ENCODE measurements at places on chromosomes 6 and 20.

- DNase-seq = no peak
These were observed 219.2 kb upstream of the SGK1 start for GRCh38 chr6:134537146-134537555.

DNA sequence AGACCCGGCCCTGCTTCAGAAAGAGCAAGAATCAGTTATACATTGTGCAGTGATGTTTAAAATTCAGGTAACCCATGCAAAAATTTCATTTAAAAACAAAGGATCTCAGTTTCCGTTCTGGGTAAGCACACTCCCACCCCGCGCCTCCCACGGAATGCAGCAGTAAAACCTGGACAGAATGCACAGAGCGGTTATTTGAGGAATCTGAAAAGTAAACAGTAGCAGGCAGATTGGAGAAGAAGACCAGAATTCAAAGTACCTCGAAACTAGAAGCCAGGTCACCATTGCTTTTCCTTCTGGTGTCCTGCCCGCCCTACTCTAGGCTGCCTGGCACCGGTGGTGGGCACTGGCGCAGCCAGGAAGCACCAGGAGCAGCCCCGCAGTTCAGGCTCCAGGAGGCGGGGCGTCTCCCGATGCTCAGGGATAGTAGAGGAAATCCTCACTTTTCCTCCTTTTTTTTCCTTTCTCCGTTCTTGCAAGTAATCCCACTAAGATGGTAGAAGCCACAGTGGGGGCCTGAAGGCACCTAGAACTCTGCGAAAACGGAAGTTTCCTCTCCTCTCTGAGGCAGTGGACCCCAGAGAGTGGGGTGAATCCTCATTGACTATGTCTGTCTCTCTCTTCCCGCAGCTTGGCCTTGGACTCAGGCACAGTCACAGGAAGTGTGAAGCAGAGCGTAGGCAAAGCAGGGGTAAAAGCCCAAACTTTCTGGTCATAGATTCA lies 28.3 kb downstream of the METTL24 start:
- DNase-seq = no peak

- no peak for DNase-seq
These were observed 7.4 kb downstream of the TINAG start for GRCh38 chr6:54315656-54316055.

- no peak for DNase-seq
These were observed 15.9 kb downstream of the OSBPL2 start for GRCh38 chr20:62254021-62254724.

DNA sequence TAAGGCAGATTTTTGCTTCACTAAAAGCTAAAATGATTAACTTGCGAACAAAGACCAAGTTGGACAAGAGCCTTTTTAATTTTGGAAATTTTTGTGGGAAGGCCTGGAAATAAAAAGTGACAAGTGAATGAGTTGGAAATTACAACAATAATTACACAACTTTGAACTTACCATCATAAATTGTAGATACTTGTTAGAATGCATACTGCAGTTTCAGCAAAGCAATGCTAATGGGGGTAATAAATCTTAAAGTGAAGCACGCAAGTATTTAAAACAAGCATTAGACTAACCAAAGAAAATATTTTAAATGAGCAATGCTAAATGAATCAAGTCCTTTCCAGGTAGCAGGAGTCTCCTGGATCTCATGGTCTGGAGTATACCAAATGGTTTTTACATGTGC lies 83.2 kb upstream of the EYA4 start:
- no peak for DNase-seq

DNA sequence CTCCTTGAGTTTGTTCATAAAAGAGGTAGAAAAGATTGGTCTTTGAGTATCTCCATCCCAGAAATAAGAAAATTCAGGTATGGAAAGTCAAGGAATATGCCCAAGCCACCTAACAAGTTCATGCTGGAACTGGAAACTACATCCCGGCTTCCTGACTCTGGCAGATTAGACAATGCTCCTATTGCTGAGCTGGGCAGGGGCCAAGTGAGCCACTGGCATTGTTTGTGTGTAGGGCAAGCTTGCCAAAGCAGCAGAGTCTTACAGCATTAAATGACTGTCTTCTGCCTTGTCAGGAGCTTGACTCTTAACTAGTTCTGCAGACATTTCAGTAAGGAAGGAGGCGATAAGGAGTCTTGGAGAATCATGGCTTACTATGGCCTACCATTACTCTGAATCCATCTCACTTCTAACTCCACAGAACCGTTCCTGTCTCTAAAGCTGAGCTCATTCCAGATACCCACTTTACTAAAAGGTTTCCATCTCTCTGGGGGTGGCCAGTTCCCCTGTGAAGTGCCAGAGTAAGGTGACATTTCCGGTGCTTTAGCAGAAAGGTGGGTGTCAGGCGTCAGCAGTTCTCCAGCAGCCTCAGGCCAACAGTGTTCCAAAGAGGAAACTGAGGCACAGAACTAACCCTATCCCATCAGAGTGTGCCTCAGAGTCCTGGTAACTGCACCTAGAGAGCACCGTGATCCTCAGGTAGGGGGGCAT lies 30.1 kb downstream of the PRDM1 start:
- peak; percentile 33 for DNase-seq

DNA sequence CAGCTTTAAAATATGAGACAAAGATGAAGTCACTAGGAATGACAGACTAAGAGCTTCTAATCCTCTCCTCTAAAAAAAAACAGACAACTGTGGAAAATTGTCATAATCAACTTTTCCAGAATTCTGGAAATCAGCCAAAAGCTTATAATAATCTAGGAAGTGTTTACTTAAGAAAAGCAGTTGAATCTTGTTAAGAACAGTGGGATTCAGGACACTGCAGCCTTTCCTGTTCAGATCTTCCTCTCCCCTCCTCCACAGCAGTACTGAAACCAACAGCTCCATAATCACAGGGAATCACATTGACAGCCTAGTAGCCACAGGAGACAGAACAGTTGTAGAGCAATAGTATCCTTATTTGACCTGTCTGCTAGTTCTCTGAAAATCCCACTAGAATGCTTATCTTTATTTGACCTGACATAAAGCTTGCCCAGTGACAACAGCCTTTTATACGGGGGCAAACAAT lies 41.6 kb downstream of the IBTK start:
- DNase-seq = no peak

DNA sequence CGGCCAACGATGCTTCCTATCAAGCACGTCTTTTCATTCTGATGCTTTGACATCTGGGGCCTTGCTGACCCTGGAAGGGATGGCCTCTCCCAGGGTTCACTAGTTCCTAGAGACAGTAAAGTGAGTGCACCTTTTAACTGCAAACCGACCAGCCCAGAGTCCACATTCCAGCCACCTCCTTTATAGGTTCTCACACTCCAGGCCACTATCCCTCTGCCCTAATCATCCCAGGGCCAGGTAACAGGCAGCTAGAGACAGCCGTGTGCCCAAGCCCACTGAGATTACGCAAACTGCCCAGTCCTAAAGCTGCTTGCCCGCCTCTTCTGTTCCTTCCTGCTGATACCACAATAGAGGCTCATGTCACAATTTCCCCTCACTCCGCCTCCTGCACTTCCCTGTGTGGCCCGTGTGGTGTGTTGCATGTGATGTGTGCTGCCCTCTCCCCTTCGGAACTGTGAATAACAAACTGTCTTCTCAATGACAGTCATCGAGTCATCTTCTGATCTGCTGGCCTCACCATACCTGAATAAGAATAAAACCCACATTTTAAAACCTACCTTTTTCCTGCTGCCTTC lies 123.7 kb upstream of the EXOC2 start:
- DNase-seq = no peak

- no peak for DNase-seq
These were observed 872 bp upstream of the RBM39 start for GRCh38 chr20:35742741-35743523.

DNA sequence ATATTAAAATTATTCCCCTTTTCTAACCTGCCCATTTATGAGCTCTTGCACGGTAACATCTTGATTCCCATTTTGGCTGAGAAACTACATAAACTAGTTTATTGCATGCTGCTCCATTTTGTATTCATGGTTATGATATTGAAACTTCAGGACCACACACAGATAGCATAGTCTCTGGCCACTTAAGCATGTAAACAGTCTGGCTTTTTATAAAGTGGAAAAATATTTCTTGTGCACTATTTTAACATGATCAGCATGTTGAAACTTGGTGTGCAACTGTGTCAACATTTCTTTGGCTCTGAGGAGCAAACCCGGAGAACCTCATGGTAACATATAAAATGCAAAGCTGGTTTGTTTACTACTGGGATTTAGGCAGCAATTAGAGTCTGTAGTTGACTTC lies 70.7 kb downstream of the SLX4IP start:
- no peak for DNase-seq

DNA sequence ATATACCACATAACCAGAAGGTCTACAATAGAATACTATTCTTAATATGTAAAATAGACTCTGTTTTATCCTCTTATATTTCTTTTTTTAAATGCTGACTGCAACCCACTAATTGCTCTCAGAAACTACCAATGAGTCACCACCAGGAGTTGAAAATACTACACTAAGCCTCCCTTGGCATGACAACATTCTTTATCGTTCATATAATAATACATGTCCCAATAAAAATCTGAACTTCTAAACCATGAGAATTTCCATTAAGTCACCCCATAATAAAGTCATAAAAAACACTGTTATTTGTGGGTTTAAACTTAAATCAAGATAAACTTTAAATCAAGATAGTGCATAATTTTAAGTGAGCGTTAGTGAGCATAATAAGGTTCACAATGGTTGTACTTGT lies 4.2 kb downstream of the HACE1 start:
- no peak for DNase-seq

DNA sequence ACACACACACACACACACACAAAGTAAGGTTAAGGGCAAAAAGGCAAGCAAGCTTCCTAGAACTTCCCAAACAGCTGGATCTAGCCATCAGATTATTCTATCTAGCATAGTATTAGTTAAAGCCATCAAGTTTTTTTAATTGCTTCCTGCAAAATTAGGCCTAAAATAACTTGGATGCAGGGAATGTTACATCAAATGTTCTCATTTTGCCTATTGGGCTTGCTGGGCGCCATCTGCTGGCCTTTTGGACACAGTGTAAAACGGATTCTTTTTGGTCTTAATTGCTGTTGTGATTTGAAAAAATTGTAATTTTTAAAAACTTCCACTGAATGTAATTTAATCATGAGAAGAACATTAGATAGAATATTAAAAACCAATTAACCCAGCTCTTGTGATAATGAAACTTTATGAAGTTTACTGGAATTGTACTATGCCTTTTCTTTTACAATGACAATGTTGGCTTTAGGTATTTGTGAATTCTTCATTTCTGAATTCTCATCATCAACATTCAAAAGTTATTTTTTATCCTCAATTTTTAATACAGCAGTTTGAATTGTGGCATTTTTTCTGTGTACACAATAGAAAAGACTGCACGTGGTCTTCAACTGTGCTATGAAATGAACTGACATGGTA lies 6.8 kb downstream of the MKKS start:
- DNase-seq = no peak

DNA sequence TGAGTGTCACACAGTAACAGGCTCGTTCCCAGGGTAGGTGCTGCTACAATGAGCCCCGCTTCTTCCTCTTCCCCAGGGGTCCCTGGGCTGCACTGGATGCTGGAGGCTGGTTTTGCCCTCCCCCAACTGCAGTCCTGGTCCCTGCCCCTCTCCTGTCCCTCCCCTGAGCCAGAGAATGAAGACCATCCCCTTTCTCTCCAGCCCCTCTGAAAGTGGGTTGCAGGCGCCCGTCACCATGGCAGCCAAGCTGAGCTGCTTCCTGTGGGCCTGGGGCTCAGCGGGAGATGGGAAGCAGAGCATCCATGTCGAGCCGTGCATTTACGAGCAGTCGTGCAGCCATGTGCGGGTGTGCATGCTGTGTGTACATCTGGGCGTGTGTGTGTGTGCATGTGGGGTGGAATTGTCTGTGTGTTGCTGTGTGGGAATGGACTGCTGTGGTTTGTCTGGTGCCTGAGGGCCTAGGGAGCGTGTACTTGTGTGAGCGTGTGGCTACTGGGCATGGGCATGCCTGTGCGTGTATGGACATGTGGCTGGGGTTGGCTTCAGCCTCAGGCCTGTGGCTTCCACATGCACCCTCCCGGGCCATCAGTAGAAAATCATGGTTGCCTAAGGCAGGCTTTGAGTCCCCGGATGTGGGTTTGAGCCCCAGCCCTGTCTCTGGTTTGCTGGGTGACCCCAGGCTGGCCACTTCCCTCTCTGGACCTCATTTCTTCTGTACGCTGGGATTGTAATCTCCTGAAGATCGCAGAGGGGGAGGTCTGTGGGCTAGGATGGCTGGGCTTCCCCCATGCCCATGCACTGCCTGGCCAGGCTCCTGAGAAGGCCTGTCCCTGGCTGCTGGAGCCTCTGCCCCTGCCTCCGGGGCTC lies 48.8 kb downstream of the SRC start:
- no peak for DNase-seq

GRCh38 chr20:62581806-62582205 lies 60.5 kb upstream of the SLCO4A1 start:
- DNase-seq = no peak

- DNase-seq = no peak
These were observed 3.7 kb downstream of the GDF5 start for GRCh38 chr20:35434085-35435005.

DNA sequence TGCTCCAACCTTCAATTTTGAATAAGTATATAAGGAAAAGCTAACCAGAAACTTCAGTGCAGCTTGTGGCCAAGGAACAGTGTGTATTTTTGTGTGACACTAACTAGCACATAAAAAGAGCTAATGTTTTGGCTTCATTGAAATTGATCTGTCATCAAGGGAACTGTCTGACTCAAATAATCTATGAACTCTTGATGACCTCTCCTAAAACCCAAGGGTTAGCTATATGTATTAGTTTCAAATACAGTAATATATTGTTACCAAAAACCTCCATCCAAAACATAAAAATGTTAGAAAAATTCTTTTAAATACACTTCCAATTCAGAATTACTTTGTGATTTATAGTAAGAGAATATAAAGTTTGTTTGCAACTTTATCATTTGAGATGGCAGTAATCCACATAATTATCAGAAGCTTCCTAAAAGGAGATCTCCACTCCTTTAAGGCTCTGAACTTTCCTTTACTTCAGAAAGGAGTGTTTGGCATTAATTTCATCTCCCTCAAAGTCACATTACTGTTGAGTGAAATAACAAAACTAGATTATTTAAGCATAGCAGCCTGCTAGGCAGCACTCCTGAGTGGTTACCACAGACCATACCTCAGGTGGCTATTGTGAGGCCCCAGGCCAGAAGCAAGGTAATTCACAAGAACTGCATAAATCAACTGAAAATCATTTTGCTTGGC lies 46.3 kb upstream of the HSF2 start:
- DNase-seq = no peak

DNA sequence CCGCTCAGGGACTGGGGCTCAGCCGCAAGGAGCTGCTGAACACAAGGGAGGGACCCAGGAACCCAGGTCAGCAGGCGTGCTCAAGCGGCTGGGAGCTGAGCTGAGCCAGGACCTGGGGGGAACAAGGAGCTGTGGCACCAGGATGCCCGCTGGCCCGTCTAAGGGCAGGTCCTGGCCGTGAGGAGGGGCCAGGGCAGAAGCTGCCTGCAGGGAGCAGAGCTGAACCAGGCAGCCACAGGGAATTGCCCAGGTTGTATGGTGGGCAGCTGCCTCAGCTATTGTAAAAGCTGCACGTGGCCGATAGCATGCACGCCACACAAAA lies 133.3 kb downstream of the AGPAT4 start:
- no peak for DNase-seq

- no peak for DNase-seq
These were observed 68.7 kb downstream of the SYTL3 start for GRCh38 chr6:158718461-158719046.
